NCI-H226 (cell line): ENCODE measurements at places on chromosomes 13 and 19.

- DNase-seq, result no peak
Observed at GRCh38 chr19:15149737-15150136, 42.5 kb downstream of the SYDE1 start.

GRCh38 chr13:74023484-74023883, 110.7 kb downstream of the KLF12 start:
- DNase-seq, result no peak

- DNase-seq, result no peak
Observed at GRCh38 chr19:11964496-11964857, 363 bp upstream of the ZNF763 start.

DNA sequence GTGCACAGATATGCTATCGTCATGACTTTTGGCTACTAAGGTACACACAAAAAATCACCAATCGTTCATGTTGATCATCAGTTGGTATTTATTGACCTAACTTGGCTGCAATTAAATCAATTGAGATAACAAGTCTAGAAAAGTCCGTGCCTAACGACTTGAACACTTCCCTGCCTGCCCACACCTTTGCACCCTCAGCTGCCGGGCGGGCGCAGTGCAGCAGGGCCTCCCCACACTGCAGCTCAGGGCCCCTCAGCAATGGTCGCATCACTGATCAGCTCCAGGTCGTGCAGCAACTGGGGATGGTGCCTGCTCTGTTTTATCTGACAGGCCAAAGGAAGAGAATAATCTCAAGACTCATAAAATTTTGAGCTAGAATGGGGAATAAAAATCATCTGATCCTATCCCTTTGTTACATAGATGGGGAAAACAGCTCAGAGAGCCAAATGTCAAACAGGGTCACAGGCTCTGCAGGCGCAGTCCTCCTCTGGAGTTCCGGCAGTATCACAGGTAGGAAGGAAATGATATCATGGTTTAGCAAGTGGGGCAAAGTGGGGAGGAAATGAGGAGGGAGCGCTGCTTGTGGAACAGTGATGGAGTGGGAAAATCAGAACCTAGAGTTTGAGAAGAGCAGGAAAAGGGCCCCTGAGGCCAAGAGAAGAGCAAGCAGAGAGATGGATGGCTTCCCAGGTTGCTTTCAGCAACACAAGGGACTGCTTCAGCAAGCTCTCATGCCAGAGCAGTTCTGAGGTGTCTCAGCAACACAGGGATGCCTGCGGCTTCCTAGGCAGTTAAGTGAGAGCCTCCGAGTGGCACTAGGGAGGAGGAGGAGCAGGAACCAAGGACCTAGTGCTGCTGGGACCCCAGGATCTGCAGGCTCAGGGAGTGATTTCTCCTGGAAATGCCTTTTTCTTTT, 57.5 kb downstream of the SLC7A1 start:
- DNase-seq, result no peak

DNA sequence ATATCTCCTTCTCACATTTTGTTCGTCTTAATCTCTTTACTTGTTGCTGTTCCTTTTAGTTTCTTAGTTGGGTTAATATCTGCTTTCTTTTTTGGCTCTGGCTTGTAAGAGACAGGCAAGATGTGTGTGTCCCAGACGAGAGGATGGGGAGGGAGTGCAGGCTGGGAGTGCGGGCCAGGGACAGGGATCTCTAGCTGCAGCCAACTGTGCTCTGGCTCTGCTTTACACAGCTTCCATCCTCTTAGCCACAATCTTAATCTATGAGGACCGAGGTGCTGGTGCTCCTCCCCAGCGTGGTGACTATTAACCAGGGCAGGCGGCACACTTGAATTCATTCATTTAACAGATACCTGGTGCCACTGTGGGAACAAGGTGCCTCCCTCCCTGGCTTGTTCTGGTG, 70.9 kb upstream of the WASF3 start:
- no peak for DNase-seq

GRCh38 chr19:22526661-22527272, 104.6 kb upstream of the ZNF98 start:
- no peak for DNase-seq

GRCh38 chr19:30419568-30420180, 47.5 kb downstream of the ZNF536 start:
- no peak for DNase-seq

DNA sequence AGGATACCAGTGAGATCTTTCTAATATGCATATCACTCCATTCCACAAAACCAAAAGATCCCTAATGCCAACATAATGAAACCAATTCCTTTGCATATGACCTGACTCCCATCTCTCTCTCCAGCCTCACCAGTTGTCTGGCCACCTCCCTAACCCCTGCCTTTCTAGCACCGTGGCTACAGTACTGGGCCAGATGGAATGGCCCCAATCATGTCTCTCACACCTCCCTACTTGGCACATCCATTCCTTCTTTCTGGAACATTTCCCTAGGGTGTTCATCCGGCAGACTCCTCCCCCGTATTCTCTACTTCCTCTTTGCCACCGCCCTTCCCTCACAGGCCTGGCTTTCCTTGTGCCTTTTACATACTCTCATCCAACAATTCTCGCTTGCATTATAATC, 62.0 kb downstream of the GPALPP1 start:
- DNase-seq, result no peak

- no peak for DNase-seq
Observed at GRCh38 chr19:2235381-2236063, 607 bp downstream of the PLEKHJ1 start.

- DNase-seq, result no peak
Observed at GRCh38 chr13:75196147-75196837, 285.7 kb downstream of the TBC1D4 start.

DNA sequence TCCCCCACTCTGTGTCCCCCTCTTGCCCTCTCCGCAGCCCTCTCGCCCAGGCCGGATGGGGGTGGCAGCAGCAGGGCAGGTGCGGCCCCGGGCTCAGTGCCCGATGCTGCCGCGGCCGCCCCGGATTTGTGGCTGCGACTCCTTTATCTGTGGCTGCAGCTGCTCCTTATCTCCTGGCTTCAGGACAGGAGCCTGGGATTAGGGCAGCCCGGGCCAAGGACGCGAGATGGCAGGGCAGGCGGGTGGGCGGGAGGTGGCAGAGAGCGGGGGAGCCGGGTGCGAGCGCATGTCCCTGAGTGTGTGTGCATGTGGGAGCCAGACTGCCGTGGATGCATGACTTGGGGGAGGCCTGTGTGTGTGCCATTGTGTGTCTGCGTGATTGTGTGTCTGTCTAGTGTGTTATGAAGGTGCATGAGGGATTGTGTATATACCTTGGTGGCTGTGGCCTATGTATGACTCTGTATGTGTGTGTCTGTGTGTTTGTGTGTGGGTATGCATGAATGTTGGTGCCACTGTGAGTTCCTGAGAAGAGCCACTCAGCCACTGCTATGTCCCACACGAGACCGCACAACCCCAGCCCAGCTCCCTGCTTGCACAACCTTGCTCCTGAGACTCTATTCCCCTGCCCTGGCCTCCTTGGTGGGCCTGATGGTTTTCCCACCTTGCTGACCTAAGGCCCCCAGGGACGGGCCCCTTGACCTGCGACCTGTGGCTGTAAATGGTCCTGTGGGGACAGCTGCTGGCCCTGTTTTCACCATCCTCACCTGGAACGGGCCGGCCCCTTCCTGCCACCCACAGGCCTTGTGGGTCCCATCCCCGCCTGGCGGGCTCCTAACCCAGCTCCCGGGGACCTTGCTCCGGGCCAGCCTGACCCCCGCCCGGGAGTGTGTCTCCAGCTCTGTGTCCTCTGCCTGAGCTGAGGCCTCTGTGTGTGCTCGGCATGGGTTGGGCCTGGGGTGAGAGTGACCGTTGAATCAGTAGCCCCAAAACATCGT, 5.3 kb upstream of the NRTN start:
- DNase-seq, result no peak

DNA sequence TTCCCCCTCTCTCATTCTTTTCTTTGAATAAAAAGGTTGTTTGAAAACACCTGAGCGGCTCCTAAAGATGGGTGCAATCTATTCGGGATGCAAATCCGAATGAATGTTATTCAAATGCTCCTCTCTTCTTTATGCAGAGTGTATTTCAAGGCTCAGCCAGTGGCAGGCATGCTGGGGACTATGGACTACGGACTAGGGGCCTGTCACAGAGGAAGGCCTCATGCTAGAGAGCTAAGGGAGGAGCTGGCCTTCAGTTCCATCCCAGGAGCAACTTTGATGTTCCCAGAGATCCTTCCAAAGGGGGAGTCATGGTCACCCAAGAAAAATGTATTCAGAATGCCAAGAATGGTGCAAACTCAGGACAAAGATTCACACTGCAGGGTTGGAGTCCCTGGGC, 9.3 kb downstream of the ALOX5AP start:
- DNase-seq, result no peak

DNA sequence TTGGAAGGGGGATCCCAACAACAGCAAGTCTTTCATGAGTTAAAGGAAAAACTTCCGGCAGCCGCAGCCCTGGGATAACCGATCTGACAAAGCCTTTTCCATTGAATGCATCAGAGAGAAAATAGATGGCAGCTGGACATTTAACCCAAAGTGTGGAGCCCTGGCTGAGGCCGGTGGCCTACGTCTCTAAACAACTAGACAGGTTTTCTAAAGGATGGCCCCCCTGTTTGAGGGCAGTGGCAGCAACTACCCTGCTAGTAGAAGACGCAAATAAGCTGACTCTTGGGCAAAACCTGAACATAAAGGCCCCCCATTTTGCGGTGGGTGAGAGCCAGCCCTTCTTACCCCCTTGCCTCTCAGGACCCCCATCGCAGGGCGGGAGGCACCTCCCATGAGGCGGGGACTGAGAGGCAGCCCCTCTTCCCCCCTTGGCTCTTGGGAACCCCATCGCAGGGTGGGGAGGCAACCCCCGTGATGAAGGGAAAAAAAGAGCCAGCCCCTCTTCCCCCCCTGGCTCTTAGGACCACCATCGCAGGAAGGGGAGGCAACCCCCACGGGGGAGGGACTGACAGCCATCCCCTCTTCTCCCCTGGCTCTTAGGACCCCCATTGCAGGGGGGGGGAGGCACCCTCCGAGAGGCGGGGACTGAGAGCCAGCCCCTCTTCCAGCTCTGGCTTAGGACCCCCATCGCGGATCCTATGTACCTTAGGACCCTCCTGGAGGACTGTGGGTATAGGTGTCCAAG, 2422.9 kb upstream of the PCDH20 start:
- DNase-seq, result no peak

DNA sequence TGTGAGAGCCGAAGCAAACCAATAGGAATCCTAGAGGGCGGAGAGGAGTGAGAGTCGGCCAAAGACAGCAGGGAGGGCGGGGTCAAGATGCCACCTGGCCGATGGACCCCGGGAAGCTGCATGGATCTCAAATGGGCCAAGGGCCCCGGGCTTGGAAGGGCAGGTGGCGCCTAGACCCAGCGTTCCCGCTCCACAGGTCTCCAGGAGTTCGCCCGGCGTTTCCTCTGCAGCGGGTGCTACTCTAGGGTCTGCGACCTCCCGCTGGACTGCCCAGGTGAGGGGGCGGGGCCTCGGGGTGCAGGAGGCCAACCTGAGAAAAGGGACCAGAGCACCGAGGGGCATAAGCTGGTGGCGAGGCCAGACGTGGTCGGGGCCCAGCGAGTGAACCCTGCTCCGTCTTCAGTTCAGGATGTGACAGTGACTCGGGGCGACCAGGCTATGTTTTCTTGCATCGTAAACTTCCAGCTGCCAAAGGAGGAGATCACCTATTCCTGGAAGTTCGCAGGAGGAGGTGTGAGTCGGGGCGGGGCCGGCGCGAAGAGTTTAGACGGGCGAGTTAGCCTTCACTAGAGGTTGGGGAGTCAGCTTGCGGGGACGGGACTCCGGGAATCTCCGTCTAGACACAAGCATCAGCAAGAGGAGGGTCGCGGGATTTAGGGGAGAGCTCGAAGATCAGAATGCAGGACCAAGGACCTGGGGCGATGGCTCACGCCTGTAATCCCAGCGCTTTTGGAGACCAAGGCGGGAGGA, 9.9 kb downstream of the SPACA6 start:
- DNase-seq, result no peak
